SHP77 (cell line): ENCODE measurements at places on chromosomes 2 and 18.
A peak's percentile ranks its signal among the peaks of the same experiment; 100 is the strongest.

- DNase-seq, result no peak
Observed at GRCh38 chr2:134119117-134119712, 134.7 kb upstream of the MGAT5 start.

DNA sequence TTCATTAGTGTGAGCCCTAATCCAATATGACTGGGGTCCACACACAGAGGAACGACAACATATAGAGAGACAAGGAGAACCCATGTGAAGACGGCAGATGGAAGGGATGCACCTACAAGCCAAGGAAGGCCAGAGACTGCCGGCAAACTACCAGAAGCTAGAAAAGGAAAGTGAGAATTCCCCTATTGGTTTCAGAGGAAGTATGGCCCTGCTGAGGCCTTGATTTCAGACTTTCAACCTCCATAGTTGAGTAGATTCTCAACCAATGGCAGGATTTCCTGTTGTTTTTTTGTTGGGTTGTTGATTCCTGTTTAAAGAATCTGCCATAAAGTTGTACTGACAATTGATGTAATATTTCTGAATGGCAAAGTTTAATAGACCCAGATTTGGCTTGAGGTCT lies 241.5 kb downstream of the SATB2 start:
- no peak for DNase-seq

- peak; percentile 49 for DNase-seq
Observed at GRCh38 chr18:74652392-74652988, 54.8 kb downstream of the ZNF407 start.

GRCh38 chr2:104523921-104524320 lies 330.0 kb upstream of the POU3F3 start:
- no peak for DNase-seq

DNA sequence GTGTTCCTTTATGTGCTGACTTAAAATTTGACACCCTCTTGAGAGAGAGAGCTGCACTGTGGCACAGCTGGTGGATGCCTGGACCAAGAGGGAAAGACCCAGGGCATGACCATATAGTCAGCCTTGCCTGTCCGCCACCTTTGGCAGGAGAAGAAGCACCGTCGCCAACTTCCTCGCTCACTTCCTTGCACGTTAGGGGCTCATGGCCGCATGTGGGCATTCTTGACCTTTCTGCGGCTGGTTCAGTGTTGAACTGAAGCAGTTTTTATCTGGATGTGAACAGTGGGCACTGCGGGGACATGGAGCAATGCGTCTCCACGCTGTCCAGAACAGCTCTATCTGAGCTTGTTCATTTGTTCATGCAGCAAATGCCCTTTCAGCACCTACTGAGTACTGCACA lies 66.9 kb downstream of the TRAPPC12 start:
- DNase-seq, result no peak

GRCh38 chr2:83866211-83866610 lies 592.9 kb downstream of the SUCLG1 start:
- DNase-seq, result no peak
